ENCODE measurements at places on chromosomes 3 and 15. TPM values are rescaled to one million over a fixed set of nuclear protein-coding genes. Genes with fewer than 3 reads are reported as not detected.

GRCh38 chr3:65939801-65940246 lies 98.9 kb downstream of the MAGI1 start:
- no peak for DNase-seq

DNA sequence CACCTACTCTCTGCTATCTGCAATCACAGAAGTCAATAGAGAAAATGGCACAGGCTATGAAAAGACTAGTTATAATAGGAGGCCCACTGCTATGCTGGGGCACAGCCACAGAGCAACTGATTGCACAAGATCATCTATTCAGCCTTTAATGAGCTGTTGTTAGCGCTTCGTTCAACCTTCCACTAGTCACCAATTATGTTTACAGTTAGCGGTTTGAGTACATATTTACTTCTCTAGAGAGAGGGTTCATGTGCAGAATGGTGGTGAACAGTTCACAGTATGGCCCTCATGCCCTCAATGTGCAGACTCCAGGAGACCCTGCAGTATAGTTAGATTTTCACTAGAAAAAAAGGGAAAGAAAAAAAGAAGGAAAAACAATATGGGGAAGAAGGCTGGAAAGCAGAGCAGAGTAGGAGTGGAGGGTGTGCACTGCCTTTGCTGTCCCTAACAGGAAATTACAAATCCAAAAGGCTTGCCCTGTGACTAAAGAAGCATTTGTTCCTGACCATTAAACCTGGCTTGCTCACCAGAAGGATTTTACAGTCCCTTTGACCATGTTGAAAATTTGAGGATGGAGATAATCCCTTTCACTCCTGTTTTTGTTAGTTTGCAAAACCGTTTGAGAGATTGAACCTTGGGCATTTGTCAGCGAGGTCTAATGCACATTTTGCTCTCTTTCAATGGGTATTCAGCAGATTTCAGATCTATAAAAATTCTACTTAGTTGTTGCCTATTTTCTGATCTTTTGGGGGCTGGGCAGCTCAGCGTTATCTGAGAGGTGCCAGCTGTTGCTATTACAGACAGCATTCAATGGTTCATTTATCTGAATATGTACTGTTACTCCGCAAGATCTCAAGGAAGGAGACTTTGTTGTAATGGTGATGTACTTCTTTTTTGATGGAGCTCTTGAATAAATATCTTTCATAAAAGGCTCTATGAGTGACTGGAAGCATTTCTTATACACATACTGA lies 296.1 kb downstream of the LSAMP start:
- DNase-seq: no peak

- peak; percentile 88 for DNase-seq
These were observed 13.6 kb downstream of the MRPS25 start for GRCh38 chr3:15051531-15051930.

DNA sequence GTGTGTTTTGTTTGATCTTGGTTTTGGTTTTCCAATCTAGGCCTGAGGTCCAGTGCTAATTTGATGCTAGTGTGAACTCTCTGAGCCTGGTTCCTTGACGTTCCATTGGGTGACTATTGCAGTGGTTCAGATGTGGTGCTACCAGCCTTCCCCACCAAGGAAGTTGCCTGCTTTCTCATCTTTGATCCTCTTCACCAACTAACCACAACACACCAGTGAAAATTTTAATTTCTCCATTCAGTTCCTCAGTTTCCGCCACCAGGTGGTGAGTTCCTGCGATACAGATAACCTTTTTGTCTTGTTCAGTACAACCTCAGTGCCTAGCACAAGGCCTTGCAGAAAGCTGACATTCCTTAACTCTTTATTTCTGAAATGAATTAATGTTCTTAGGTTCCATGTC lies 337.4 kb upstream of the TPRG1 start:
- DNase-seq: no peak

- DNase-seq: peak; percentile 11
These were observed 255.8 kb downstream of the FAM43A start for GRCh38 chr3:194941360-194941955.

DNA sequence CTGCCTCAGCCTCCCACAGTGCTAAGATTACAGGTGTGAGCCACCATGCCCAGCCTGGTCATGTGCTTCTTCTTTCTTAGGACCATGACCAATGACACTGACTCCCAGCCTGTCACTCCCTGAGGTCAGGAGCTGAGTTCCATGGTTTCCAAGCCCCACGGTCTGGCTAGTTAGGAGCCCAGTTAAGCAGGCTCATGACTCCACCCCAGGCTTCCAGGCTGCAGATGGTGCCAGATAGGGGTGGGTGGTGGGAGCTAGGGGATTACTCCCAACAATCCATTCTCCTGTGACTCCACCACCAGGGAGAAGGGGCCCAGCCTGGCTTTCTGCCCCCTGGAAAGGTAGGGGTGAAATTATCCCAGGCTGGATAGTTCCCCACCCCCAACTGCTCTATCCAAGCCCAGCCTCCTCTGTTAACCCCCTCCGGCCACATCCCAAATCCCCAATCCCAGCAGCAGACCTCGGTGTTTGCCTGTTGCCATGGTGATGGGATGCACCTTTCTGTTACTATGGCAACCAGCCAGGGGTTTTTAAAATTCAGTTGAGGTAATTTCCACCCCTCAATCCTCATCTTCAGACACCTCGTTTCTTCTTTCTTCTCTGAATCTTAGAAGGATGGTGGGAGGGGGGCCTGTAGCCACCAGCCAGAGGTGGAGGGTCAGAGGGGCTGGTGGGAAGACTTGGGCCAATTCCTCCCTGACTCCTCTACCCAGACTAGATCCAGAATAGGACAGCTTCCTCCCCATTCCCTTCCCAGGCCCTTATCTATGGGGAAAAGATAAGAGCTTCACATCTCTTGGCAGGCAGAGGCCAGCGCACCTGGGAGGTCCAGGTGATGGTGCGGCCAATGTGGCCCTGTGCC lies 22.5 kb upstream of the SEMA3F start:
- peak; percentile 91 for DNase-seq

- DNase-seq: peak; percentile 76
These were observed 536 bp downstream of the ATP10A start for GRCh38 chr15:25862472-25863110.

- no peak for DNase-seq
These were observed 25.1 kb downstream of the ETV5 start for GRCh38 chr3:186083746-186084145.

DNA sequence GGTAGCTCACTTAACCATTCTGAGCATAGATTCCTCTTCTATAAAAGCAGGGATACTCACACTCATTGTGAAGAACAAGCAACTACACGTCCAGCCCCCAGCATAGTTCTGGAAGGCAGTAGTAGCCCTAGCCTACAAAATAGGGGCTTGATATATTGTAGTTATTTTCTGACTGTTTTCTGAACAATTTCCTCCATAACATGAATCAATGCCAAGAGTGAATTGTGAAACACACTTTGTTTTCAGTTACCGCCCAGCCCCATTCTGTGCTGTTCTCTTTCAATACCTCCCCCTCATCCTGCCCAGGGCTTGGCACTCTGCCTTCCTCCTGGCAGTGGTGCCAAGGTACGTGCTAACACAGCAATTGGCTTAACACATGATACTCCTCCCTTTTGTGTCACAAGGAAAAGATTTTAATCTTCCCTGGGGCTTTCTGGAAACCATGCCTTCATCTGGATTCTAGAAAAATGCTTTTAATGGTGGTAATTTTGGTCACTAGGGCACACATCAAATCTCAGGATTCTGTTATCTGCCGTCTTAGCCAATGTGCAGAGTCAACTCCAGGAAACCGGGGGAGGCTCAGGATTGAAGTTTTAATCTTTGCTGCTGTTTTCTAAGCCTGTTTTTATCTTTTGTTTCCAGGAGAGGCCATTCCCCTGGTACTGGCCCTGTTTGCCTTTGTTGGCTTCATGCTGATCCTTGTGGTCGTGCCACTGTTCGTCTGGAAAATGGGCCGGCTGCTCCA lies 37.2 kb downstream of the IL20RB start:
- DNase-seq: no peak

DNA sequence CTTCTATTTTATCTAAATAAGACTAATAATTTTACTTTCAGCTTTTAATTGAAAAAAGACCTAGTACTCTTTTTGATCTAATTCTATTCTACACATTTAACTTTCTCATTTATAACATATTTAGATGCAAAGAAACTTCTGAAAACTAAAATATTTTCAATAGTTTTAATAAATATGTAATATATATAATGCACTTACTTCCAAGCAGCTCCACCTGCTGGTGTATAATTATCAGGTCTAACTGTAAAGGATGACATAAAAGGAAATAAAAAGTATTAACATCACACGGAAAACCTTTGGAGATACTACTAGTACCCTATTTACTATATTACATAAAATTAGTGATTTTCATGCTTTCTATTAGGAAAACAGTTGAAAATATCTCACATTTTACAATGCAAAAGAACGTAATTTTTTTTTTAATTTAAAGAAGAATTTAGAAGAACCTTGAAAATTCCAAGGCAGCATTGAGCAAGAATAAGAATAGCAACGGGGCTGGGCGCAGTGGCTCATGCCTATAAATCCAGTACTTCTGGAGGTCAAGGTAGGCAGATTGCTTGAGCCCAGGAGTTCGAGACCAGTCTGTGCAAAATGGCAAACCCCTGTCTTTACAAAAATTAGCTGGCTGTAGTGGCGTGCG lies 10.2 kb downstream of the PLSCR5 start:
- DNase-seq: no peak

DNA sequence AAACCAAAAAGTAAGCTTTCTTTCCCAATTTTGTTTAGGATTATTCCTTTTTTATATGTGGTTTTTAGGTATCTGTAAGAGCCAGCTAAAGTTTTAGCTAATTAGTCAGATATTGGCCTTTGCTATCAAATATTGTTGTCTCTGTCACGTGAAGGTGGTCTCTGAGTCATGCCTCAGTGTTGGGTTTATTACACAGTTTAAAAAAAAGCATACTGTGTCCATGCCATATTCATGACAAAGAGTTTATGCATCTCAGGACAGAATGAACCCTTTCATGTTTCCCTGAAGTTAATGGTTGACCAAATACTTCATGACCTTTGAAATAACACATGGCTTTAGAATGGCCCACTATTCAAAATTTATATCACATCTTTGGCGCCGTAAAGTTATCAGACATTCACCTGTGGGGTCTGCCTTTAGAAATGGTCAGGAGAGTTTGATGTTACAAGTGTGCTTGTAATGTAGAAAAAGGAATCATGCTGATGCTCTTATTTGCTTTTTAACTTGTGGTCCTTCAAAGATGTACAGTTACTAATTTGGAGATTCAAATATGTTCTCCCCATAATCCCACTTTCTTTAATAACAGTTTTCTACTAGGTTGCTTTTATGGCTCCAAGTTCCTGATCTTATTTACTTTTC lies 101.5 kb downstream of the MYRIP start:
- no peak for DNase-seq

The MYEF2 gene
- total RNA-seq: 15.0 TPM

The EIF2A gene
- total RNA-seq: 81.3 TPM

Measured in H7 (cell line).